ENCODE measurements at places on chromosomes 1 and 21. TPM values are rescaled to one million over a fixed set of nuclear protein-coding genes. Genes with fewer than 3 reads are reported as not detected.

- DNase-seq = peak; percentile 37
These were observed 302.7 kb downstream of the DUSP10 start for GRCh38 chr1:221439008-221439746.

- DNase-seq = no peak
These were observed 80.1 kb upstream of the CD34 start for GRCh38 chr1:207990876-207991582.

GRCh38 chr1:28144203-28145135 lies 32.0 kb downstream of the PTAFR start:
- no peak for DNase-seq

GRCh38 chr1:181251001-181251712 lies 162.7 kb downstream of the IER5 start:
- DNase-seq = no peak

The NES gene
- total RNA-seq = 76.4 TPM

- DNase-seq = no peak
These were observed 40.2 kb downstream of the PRMT6 start for GRCh38 chr1:107096690-107097089.

The GPR25 gene
- total RNA-seq = not detected

- DNase-seq = no peak
These were observed 74.1 kb upstream of the AKT3 start for GRCh38 chr1:243924188-243924587.

GRCh38 chr1:227124473-227124872 lies 184.4 kb downstream of the COQ8A start:
- DNase-seq = no peak

The AVPR1B gene
- total RNA-seq = not detected

DNA sequence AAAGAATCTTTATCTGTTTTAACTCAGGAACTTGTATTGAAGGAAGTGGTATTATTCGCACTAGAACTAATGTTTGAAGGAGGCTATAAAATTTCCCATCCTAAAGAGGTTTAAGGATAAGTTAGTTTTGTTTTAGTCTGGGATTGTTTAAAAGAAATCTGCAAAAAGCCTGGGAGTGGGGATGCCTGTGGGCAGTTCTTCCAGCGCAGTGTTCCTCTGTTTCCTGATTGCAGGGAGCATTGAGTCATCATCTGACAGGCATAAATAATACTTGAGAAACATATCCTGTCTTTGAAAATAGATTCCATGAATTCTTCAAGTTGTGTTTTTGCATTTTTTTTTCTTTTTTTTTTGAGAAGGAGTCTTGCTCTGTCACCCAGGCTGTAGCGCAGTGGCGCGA lies 350.8 kb upstream of the PTBP2 start:
- DNase-seq = no peak

GRCh38 chr1:223747838-223748335 lies 35.5 kb downstream of the CAPN2 start:
- no peak for DNase-seq

DNA sequence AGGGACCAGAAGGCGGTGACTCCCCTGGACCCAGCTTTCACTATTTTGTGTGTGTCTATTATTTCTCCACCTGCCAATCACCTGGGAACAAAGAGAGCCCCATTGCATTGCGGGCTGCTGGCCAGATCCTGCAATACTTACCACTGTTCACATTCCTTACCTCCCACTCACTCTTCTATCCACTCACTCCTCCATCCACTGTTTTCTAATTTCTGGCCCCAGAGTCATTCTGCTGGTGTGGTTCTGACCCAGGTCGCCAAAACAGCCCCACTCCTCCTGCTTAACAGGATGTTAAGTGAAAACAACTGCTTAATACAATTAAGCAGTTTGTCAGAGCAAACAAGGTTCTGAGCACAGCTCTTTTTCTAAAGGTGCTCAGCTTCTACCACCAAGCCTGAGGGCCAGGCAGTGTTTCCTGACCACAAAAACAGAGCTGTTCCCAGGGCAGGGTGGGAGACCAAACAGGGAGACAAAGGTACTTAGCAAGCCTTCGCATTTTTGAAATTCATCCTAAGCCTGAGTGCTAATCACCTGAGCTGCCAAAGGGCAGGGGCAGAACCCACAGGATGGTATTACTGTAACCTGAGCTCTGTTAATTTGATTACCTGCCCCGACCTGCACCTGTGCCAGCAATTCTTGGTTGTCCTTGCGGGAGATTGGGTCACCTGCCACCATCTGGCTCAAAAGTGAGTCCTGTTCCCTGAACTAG lies 38.5 kb upstream of the EFCAB14 start:
- no peak for DNase-seq

DNA sequence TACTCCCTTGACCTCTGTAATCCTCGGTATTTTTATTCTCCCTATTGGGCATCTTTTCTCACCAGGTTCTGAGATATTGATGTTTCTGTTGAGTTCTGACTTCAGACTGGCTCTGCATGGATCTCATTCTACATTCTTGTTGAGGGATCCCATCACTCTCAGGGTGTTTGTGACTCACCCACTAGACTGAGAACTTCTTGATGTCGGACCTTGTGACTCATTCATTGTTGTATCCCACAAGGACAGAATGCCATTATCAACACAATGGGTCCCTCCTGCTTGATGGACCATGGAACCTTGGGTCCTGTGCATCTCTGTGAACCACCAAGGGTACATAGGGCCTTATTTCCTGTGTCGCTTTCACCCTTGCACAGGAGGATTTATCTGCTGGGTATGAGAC lies 174.1 kb downstream of the PBX1 start:
- no peak for DNase-seq

- DNase-seq = no peak
These were observed 1.2 kb downstream of the S100A5 start for GRCh38 chr1:153539395-153540093.

- DNase-seq = no peak
These were observed 50.7 kb downstream of the VAV3 start for GRCh38 chr1:107914119-107914765.

The AQP10 gene
- total RNA-seq = 0.25 TPM

DNA sequence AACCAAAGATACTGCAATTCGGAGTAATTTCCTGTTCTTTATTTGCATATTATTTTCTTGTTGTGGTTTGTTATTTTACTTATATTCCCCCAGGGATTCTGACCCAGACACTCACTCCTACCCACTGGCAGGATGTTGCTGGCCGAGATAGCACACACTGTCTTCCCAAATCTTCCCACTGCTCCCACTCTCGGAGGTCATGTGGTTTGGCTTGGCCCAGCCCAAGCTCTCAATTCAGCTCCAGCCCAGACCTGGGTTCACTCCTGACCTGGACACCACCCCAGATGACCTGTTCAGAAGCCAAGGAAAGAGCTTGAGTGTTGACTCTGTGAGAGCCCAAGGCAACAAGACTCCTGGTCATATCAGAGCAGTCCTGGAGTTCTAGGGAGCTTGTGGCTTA lies 1.2 kb upstream of the FAM43B start:
- no peak for DNase-seq

GRCh38 chr1:35838693-35839245 lies 31.0 kb downstream of the AGO4 start:
- no peak for DNase-seq

The ARID4B gene
- total RNA-seq = 36.7 TPM

GRCh38 chr1:20223551-20224419 lies 37.5 kb upstream of the PLA2G2C start:
- DNase-seq = no peak

DNA sequence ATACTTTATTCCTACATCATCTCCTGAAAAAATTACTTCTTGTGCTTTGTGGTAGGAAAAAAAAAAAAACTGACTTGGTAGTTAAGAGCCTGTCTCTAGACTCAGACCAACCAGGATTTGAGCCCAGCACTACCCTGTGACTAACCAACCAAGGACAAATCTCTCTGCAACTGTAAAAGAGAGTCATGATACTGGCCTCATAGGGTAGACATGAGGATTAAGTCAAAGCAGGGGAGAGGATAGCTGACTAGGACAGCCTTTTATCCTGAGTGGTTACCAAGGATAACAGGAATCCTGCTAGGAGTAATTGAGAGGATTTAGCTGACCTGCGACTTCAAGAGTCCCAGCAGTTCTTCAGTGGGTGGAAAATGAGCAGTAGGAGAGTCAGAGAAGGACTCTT lies 112.8 kb downstream of the C1orf21 start:
- no peak for DNase-seq

- no peak for DNase-seq
These were observed 9.6 kb upstream of the LRP8 start for GRCh38 chr1:53337499-53337898.

The LCE1E gene
- not detected for total RNA-seq

DNA sequence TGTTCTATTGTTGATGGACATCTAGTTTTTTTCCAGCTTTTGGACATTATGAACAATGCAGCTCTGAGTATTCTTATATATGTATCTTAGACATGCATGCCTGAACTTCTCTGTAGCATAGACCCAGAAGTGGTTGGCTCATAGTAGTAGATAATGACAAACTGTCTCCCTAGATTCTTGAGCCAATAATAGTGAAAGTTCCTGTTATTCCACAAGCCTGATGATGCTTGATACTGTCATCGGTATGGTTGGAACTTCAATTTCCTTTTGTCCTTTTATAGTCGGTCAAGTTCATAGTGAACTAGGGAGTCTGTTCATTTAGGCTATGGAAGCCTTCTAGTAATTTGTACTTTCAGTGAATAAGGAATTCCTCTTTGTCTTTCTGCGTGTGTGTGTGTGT lies 56.8 kb downstream of the MTR start:
- no peak for DNase-seq

DNA sequence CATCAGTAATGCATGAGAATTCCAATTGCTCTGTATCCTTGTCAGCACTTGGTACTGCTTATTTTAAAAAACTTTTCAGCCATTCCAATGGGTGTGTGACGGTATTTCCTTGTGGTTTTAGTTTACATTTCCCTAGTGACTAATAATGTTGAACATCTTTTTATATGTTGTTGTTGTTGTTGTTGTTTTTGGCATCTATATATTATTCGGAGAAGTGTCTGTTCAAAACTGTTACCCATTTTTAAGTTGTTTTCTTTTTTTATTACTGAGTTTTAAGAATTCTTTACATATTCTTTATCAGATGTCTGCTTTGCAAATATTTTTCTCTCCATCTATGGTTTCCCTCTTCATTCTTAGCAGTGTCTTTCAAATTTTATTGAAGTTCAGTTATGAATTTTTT lies 231.1 kb upstream of the POU3F1 start:
- no peak for DNase-seq

- no peak for DNase-seq
These were observed 22.1 kb downstream of the TRIM67 start for GRCh38 chr1:231183639-231184590.

The TBX19 gene
- 1.3 TPM for total RNA-seq

DNA sequence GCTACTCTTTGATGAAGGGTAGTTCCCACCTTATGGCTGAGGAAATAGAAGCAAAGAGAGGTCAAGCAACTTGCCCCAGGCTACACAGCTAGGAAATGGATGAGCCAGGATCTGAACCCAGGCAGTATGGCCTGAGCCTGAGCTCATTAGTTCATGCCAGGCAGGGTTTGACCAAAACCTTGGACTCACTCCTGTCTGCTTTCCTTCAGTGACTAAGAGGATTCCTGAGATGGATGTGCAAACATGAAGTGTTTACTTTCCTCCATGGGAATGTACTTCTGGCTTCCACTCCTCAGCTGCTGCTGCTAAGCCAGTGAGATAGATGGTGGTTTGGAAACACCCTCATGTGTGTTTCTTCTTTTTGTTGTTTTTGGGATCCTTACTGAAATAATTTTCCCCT lies 35.1 kb upstream of the ERRFI1 start:
- no peak for DNase-seq

DNA sequence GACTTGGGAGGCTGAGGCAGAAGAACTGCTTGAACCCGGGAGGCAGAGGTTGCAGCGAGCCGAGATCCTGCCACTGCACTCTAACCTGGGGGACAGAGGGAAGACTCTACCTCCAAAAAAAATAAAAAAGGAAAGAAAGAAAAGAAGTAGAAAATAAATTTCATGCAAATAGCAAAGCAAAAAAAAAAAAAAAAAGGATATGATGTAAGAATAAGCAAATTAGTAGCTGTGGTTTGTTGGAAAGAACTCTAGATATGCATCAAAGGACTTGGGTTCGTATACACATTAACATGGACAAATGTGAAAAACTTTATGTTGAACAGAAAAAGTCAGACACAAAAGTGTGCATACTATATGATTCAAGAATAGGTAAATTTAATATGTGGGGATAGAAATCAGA lies 11.9 kb downstream of the WASF2 start:
- DNase-seq = no peak

GRCh38 chr1:212752934-212753497 lies 38.6 kb downstream of the NSL1 start:
- DNase-seq = no peak

DNA sequence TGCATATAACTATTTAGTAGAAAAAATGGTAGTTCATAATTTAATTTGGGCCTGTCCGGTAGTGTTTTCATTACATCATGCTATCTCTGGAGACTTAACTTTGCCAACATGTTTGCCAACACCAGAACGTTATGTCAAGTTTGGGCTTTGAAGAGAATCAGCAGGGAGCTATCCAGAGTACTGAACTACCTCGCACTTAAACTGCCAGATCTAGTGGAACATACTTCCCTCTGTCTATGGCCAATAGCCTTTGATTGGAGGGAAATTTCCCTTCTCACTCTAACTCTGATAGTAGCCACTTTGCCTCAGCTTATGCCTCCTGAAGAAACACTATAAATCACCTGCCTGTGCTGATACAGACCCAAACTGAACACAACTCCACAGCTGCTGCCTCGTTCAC lies 10.0 kb downstream of the LRRC53 start:
- DNase-seq = no peak

The SLC9A1 gene
- 12.0 TPM for total RNA-seq

The SZRD1 gene
- total RNA-seq = 75.8 TPM

DNA sequence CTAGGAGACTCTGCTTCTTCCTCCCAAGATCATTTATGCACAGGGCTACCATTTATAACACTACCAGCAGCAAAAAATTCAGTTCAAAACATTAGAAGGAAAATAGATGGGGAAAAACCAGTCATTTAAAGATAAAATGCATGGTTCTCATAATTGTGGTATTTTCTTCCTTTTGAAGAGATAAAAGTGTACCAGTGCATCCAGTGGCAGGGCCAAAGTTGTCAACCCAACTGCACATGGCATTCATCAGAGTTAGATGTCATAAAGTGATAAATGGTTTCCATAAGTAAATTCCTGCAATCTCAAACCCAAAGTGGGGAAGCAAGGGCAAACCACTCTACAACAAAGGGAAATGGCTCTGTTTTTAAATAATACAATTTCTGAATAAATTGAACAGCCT lies 119.1 kb upstream of the DMRTA2 start:
- no peak for DNase-seq

GRCh38 chr1:236685205-236685916 lies 938 bp upstream of the ACTN2 start:
- DNase-seq = no peak

The CD52 gene
- total RNA-seq = not detected

GRCh38 chr1:206933333-206933945 lies 11.7 kb upstream of the FCMR start:
- no peak for DNase-seq

DNA sequence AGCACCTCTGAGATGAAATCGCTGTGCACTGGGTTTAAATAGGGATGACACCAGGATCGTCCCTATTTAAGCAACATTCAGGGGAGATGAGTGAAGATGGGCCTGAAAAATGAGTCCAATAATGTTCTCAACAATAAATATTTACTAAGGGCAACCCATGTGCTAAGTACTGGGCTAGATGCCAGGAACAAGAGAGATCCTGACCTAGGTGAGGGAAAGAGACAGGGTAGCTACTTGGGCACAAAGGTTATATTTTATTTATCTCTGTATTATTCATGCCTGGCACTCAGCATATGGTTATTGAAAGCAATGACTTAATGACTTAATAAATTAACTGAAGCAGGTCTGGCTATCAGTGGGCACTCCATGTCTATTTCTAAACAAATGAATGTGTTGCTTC lies 27.4 kb upstream of the AVPR1B start:
- no peak for DNase-seq

The KCTD3 gene
- total RNA-seq = 41.8 TPM

GRCh38 chr1:108962681-108963051 lies 618 bp downstream of the CLCC1 start:
- no peak for DNase-seq
